Right atrium auricular region (tissue), 2 donors: ENCODE measurements at places on chromosomes 7 and 10. TPM values are rescaled to one million over a fixed set of nuclear protein-coding genes. Genes with fewer than 3 reads are reported as not detected.
A peak's percentile ranks its signal among the peaks of the same experiment; 100 is the strongest.

Gene LRGUK
- total RNA-seq, result 0.11 TPM

Gene PNLIPRP3
- not detected for total RNA-seq

Gene STOX1
- 0.47 TPM for total RNA-seq

Gene NEUROG3
- not detected for total RNA-seq

Gene SMKR1
- not detected for total RNA-seq

DNA sequence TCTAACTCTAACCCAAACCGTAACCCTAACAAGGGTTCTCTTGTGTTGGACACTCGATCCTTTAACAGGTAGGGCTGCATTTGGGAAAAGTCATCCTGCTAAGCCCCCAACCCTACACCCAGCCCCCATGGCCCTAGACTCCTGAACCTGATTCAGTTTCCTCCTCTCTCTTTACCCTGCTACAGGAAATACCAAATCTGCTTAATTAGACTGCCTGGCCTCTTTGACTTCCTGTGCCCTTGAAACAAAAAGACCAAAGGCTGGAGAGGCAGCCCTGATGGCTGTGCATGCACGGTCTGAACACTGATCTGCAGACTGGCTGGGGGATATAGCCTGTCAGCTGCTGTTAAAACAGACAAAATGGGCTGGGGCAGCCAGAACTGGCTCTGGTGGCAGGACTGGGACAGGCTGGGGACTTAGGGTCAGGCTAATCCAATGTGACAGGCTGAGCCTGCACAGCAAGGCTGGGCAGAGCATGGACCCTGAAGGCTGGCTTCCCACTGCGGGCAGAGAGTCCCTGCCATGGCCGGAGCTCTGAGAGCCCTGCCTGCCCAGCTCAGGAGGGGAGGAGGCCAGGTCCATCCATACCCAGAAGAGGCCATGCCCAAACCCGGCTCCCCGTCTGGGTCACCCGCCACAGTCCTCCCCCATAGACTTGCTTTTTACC lies 51.0 kb upstream of the MSMB start:
- H3K4me1 ChIP-seq, result no peaks in the 10 kb centered on the region
- no peak overlapping the region for H3K27ac ChIP-seq
- no peak for DNase-seq
- H3K27me3 ChIP-seq, result no peaks in the 10 kb centered on the region
- H3K4me3 ChIP-seq, result no peak overlapping the region

DNA sequence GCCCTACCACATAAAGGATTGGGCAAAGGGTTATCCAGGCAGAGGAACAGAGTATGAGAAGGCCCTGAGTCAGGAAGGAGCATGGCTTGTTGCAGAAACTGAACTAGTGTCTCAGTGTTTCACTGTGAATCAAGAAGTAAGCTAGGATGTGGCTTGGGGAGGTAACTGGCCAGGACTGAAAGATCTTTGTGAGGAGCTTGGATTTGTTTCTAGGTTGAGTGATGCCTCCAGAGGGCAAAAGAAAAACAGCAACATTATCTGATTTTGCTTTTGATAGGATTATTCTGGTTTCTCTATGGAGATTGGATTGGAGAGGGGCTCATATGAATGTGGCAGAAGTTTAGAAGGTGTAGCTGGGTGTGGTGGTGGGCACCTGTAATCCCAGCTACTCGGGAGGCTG lies 137.9 kb upstream of the HDAC9 start:
- H3K4me1 ChIP-seq, result no peaks in the 10 kb centered on the region
- no peaks in the 10 kb centered on the region for H3K27me3 ChIP-seq
- no peak for DNase-seq
- no peaks in the 10 kb centered on the region for H3K36me3 ChIP-seq
- H3K27ac ChIP-seq, result no peak overlapping the region

DNA sequence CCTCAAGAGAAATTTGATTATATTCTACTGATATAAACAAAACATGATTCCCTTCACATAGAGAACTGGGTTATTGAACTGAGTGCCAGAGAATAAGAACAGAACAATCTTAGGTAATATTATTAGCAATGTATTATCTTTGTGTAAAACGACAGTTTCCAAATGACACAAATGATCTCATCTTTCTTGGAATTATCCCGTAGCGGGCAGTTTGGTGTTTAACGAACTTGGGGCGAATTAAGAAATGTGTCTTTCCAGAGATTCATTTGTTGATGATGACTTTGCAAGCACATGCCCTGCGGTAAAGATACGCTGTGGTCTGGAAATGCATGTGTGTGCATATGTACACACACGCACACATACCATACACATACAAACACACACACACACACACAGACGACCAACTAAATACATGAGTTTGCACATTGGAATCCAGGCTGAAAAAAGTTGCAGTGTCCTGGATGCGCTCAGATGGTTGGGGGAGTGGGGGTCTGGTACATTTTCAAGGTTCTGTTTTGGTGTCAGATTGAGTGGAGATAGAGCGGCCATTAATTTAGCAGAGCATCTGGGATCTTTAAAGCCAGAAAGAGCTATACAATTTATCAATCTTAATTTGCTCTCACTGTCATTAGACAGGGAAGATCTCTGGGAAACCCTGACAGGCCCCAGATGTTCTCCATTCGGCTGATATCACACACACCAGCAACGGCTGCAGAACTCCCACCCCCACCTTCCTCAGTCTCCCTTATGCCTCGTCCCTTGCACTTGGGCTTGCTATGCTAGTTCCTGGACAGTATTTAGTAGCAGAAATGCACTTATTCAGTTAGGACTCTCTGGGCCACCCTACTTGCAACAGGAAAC lies 112.4 kb upstream of the FAM171A1 start:
- no peak overlapping the region for H3K27ac ChIP-seq
- H3K27me3 ChIP-seq, result no peaks in the 10 kb centered on the region
- no peaks in the 10 kb centered on the region for H3K4me1 ChIP-seq
- no peak for DNase-seq
- H3K4me3 ChIP-seq, result no peak overlapping the region

DNA sequence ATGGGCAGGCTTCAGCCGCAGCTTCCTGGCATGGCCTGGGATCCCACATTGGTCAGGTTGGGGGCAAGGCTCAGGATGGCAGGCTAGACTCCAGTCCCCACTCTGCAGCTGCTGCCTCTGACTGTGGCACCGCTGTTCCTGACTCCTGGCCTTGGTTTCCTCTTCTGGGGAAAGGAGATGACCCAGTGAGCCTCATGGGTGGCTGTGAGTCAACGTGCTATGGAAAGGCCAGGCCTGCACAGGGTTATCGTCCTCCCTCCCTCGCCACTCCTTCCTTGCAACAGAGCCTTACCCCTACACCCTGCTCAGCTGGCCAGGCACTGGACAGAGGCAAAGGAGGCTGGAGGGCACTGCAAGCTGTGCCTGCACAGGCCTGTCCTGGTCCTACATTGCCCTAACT lies 36.1 kb upstream of the CHST15 start:
- no peaks in the 10 kb centered on the region for H3K27me3 ChIP-seq
- DNase-seq, result no peak
- H3K4me3 ChIP-seq, result no peak overlapping the region
- H3K27ac ChIP-seq, result no peak overlapping the region
- H3K4me1 ChIP-seq, result no peaks in the 10 kb centered on the region
- no peaks in the 10 kb centered on the region for H3K36me3 ChIP-seq

DNA sequence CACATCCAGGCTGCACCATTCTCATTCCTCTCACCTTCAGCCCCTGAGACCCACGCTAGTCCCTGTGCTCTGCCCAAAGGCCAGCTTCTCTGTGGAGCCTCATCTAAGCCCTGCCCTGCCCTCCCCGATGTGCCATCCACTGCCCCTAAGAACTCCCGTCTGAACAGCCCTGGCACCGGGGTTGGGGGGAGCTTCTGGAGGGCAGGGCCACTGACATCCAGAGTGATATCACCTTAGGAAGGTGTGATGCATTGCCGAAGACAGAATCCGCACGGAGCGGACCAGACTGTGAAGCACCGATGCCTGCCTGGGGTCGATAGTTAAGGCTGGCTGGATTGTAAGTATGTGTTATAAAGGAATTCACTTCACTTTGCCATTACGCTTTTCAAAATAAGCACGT lies 511.0 kb downstream of the PTPRN2 start:
- no peak overlapping the region for H3K27ac ChIP-seq
- H3K36me3 ChIP-seq, result no peaks in the 10 kb centered on the region
- no peak overlapping the region for H3K4me3 ChIP-seq
- H3K27me3 ChIP-seq, result no peaks in the 10 kb centered on the region

GRCh38 chr7:112089551-112089950 lies 116.6 kb downstream of the DOCK4 start:
- no peaks in the 10 kb centered on the region for H3K36me3 ChIP-seq
- no peak for DNase-seq
- H3K4me3 ChIP-seq, result no peak overlapping the region
- H3K27ac ChIP-seq, result no peak overlapping the region

GRCh38 chr10:80787952-80788351 lies 250.2 kb downstream of the SH2D4B start:
- no peak overlapping the region for H3K27ac ChIP-seq
- H3K27me3 ChIP-seq, result no peaks in the 10 kb centered on the region
- no peak overlapping the region for H3K4me3 ChIP-seq
- H3K4me1 ChIP-seq, result no peaks in the 10 kb centered on the region

DNA sequence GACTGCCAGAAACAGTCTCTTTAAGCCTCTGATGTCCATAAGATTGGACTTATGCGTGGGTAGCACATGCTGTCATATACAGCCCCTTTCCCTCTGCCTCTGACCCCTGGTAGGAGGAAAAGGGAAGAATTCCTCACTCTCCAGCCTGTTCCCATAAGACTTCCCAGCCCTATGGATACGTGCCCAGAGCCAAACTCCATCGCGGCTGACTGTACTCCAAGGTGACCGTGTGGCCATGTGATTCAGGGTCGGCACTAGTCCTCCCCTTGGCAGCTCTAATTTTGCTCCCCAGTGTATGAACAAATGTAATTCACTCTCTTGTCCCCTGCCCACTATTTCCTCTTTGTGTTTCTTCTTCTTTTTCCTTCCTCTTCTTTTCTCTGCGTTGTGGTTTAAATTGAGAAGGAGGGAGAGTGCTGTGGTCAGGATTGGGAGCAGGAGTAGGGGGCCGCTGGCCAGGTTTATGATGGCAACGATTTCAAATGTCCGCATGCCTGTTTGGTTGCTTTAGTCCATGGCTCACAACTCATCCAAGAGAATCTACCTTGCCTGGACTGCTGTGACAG lies 43.8 kb downstream of the PRLHR start:
- peak; percentile 28 for DNase-seq
- no peak overlapping the region for H3K4me3 ChIP-seq

DNA sequence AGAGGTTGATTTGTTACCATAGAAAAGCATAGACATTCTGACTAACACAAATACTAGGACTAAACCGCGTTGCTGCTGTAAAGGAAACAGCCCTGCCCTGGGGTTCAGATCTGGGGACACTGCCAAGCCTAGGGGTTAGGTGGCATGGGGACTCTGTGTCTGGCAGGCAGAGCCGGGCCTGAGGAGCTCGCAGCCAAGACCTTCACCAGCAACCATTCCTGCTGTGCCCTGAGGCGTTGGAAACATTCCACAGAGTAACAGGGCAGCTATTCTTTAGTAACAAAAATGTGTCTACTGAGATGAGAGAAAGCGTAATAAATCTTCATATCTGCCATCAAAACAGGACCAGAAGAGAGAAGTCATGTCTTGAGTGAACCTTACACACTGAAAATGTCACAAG lies 280.5 kb downstream of the POM121L12 start:
- no peaks in the 10 kb centered on the region for H3K4me1 ChIP-seq
- DNase-seq, result no peak
- no peak overlapping the region for H3K4me3 ChIP-seq
- no peaks in the 10 kb centered on the region for H3K36me3 ChIP-seq
- H3K27me3 ChIP-seq, result no peaks in the 10 kb centered on the region

- DNase-seq, result no peak
- no peaks in the 10 kb centered on the region for H3K4me1 ChIP-seq
- no peaks in the 10 kb centered on the region for H3K36me3 ChIP-seq
- no peak overlapping the region for H3K27ac ChIP-seq
These were observed 62.5 kb upstream of the ATRNL1 start for GRCh38 chr10:115030483-115031200.

DNA sequence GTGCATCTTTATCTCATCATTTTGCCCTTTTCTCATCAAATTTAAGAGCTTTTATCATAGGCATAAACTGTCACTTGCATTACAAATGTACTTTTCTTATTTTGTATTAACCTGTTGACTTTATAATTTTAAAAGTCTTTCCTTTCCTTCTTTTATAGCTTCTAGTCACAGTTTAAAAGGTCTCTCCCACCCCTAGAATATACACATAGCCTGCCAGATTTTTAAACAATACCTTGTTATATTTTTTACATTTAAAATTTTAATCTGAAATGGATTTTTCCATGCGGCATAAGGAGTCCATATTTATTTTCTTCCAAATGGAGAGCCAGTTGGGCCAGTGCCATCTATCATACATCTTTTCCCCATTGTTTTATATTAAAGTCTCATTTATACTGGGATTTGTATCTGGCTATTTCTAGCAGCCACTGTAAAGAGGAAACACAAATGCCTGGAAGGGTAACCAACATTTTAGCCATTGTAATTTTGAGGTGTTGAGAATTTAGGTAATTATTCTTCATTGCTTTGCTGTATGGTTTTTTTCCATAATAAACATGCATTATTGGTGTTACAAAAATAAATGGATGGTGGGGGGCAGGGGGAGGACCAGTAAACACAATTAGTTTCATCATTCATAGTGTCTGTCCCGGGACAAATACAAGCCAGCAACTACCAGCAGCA lies 92.8 kb downstream of the CCDC71L start:
- no peak overlapping the region for H3K4me3 ChIP-seq

GRCh38 chr7:15780271-15780670 lies 93.8 kb upstream of the MEOX2 start:
- H3K27me3 ChIP-seq, result no peaks in the 10 kb centered on the region
- H3K4me1 ChIP-seq, result peaks cover 10% of the 10 kb centered on the region
- H3K27ac ChIP-seq, result no peak overlapping the region
- H3K4me3 ChIP-seq, result no peak overlapping the region

DNA sequence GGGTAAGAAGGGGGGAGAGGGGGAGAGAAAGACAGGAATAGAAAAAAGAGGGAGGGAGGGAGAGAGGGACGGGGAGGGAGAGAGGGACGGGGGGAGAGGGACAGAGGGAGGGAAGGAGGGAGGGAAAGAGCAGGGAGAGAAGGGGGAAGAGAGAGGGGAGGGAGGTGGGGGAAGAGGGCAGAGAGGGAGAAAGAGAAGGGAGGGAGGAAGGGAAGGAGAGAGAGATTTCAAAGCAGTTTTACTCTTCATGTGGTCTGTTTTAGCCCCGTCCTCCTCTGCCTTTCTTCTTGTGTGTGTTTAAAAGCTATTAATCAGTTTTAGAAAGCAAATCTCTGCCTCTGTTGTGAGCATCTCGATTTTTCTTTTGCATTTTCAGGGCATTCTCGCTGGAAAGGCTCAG lies 237.0 kb downstream of the WDR37 start:
- no peaks in the 10 kb centered on the region for H3K27me3 ChIP-seq
- no peak overlapping the region for H3K4me3 ChIP-seq
- no peaks in the 10 kb centered on the region for H3K4me1 ChIP-seq
